ENCODE measurements at places on chromosomes 13 and 19.

GRCh38 chr19:35663981-35664380 lies 2.3 kb upstream of the UPK1A start:
- DNase-seq: no peak

DNA sequence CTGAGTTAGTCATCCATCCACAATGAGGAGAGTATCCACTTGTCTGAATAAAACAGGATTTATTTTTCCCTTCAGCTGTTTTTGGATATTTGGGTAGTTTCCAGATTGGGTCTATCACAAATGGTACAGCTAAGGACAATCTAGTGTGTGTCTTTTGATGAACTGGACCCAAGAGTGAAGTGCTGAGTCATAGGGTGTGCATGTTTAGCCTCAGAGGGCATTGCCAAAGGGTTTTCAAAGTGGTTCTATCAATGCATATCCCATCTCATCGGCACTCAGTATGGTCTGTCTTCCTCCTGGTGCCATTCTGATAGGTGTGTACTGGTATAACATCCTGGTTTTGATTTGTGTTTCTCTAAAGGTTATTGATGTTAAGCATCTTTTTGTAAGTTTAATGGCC lies 62.3 kb downstream of the GSX1 start:
- DNase-seq: no peak

- no peak for DNase-seq
Observed at GRCh38 chr19:53374288-53374687, 8.8 kb downstream of the ZNF525 start.

DNA sequence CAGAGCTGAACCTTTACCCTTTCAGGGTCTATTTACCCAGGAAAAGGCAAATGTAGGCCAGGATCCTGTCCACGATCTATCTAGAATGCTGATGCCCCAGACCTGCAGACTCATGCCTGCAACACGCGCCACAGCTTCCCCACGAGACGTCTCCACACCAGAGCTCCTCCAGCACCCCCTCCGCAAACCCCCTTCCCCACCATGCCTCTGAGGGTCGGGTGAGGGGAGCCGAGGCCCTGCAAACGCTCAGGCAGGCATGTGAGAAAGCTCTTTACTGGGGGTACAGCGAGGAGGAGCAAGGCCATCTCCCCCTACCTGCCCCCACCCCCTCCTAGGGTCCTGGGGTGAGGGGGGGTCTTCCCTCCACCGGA lies 8.9 kb downstream of the DYRK1B start:
- DNase-seq: no peak

- DNase-seq: no peak
Observed at GRCh38 chr13:113917096-113917495, 53.2 kb upstream of the GAS6 start.

GRCh38 chr13:110269509-110270185 lies 37.3 kb downstream of the COL4A1 start:
- DNase-seq: peak; percentile 67

DNA sequence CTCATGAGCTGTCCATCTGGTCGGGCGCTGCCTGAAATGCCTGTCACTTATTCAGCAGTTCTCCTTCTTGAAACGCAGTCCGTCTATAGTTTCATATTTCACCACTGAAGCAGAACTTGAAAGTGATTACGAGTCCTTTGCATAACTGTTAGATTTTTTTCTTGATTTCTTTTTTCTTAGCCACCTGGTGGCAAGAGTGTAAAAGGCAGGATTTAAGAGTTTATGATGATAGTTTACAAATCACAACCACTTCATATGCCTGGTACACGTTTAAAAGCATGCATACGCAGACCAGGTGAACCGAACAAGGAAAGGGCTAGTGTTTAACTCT lies 45.8 kb downstream of the GGACT start:
- DNase-seq: peak; percentile 78

Data from DMS79 (cell line).